ENCODE measurements at places on chromosomes 5 and 9. TPM values are rescaled to one million over a fixed set of nuclear protein-coding genes. Genes with fewer than 3 reads are reported as not detected.

The C1QTNF3 gene
- 1.0 TPM for total RNA-seq

DNA sequence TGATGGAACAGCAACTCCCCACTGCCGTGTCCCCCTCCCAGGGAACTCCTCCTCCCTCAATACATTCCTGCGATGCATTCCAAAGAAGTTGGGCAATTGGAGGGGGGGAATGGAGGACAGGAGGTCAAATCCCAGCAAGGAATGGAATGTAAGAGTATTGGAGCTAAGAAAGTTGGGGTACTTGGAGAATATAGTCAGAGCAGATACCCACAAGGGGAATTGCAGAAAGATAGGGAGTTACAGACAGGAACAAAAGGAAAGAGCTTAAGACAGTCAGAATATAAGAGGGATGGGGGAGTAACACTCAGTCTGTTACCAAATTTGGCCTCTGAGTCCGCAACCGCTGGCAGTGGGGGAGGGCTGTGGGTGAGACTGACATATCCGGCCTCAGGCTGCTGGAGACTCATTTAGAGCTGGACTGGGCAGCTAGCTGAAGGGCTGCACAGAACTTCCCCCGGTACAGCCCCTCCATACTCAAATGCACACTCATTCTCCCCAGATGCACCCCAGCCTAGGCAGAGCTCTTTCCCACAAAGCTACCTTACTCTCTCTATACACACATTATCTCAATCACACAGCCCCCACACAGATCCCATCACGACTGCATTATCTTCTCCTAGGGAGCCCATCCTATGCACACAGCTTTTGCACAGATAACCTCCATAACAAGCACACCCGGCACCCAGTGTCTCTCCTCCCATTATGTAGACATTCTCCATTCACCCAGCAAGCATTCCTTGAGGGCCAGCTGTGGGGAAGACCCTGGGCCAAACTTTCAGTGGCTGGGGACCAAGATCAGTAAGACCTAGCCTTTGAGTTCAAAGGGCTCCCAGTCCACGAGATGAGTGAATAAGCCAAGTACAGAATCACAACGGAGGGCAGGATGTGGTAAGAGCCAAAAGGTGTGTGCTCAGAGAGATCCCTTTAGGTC, 3.7 kb downstream of the TLN1 start:
- peak overlapping the region; percentile 58 for H3K27ac ChIP-seq
- H3K27me3 ChIP-seq, result no peaks in the 10 kb centered on the region
- peak overlapping the region; percentile 46 for H3K4me3 ChIP-seq
- DNase-seq, result no peak

DNA sequence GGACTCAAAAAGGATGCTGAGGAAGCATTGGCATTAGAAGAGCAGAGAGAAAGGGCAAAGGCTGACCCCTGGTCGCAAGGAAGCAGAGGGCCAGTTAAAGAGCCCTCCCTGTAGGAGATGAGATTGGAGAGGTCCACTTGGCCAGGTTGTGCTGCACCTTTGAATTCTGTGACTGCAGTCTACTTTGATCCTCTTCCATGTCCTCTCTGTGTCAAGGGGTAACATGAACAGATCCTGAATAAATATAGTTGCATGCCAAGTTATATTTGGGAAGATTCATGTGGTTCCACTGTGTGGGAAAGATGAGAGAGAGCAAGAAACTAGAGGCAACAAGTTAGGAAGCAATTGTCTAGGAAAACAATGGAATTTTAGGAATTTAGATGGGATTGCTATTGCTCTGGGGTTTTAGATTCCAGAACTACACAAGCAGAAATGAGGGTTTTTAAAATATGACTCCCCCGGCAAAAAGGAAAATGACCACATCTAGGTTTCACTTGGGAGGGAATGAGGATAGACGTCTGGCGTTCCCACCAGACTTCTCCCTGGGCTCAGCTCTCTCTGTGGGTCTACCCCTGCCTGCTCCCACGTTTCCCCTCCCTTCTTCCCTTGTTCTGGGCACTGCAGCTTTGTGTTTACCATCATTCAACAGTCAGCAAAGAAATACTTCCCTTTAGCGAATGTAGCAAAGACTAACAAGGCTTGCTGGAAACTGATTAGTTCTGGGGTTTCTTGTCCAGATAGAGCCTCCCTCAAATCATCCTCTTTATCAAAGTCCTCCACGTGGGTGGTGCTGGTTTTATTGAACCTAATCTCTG, 63.6 kb downstream of the SNX18 start:
- H3K4me1 ChIP-seq, result no peaks in the 10 kb centered on the region
- no peak overlapping the region for H3K27ac ChIP-seq
- DNase-seq, result no peak

The NSD1 gene
- 168 TPM for total RNA-seq

The SPAG8 gene
- 0.37 TPM for total RNA-seq

The PCDHA5 gene
- total RNA-seq, result 0.76 TPM

DNA sequence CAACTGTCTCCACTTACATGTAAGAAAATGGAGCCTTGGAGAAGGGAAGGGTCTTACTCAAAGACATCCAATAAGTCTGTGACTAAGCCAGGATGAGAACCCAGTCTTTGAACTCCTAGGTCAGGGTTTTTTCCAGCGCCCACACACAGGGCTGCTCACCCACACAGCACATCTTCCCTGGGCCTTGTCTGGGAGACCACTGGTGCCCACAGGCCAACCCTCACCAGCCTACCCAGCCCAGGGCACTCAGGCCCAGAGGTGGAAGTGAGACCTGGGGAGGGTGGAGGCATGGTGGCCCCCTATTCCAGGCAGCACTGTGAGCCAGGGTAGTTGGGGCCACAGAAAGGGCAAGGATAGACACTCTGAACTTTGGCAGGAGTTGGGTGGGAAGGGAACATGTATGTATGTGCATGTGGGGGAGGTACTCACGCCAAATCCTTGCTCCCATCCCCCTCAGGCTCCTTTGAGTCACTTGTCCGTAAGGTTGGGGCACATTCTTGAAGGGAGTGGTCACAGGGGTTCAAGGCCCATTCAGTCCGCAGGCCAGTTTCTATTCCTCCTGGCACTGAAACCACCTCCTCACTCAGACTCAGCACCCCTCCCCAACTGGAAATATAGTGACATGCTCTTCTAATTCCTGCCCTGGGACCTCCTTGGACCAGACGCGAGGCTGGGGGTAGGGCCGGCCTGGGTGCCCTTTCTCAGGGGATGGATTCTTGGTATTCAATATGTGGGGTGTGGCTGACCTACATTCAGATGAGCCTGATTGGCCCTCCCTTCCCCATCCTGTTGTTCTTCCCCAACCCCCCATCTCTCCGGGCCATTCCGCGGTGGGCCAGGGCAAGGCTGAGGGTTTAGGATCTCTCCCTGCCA, 2.9 kb upstream of the SLC4A9 start:
- H3K4me3 ChIP-seq, result no peak overlapping the region
- no peaks in the 10 kb centered on the region for H3K36me3 ChIP-seq
- DNase-seq, result no peak
- no peaks in the 10 kb centered on the region for H3K27me3 ChIP-seq
- no peaks in the 10 kb centered on the region for H3K4me1 ChIP-seq

The PCDHB14 gene
- 2.9 TPM for total RNA-seq

DNA sequence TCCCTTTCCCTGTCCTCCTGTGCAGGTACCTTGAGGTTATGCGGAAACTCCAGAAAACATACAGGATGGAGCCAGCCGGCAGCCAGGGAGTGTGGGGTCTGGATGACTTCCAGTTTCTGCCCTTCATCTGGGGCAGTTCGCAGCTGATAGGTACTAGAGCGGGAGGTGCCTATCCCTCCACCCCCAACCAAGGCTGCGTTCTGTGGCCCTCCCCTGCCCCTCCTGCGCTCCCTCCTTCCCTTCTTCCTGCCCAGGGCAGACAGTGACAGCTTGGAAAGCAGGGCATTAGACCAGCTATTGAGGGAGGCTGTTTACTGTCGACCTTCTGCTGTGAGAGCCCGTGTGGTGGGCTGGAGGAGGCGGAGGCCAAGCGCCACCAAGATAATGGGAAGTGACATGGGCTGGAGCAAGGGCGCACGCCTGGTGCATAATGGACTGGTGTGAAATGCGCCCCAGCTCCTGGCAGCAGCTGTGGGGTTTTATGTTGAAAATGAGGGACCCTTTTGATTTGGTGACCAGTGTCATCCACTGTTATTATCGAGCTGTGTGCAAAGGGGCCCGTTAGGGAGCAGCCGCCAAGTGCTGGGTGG, 25.3 kb downstream of the PTPA start:
- H3K27me3 ChIP-seq, result no peaks in the 10 kb centered on the region
- H3K27ac ChIP-seq, result no peak overlapping the region
- no peak overlapping the region for H3K4me3 ChIP-seq

DNA sequence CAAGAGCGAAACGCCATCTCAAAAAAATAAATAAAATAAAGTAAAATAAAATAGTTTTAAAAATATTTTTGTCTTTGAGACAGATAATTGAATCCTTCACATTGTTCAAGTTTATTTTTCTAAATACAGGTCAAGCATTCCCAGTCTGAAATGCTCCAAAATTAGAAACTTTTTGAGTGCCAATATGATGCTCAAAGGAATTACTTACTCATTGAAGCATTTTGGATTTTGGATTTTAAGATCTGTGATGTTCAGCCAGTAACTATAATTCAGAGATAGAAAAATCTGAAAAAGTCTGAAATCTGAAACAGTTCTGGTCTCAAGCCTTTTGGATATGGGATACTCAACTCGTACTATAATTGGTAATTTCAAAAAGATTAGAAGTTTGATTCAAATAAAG, 39.8 kb downstream of the RBM27 start:
- no peak overlapping the region for H3K4me3 ChIP-seq
- no peak for DNase-seq
- no peaks in the 10 kb centered on the region for H3K4me1 ChIP-seq
- H3K27me3 ChIP-seq, result no peaks in the 10 kb centered on the region
- no peak overlapping the region for H3K27ac ChIP-seq
- H3K36me3 ChIP-seq, result no peaks in the 10 kb centered on the region

- H3K36me3 ChIP-seq, result no peaks in the 10 kb centered on the region
- H3K27ac ChIP-seq, result no peak overlapping the region
- no peak for DNase-seq
- no peaks in the 10 kb centered on the region for H3K27me3 ChIP-seq
Observed at GRCh38 chr9:86279839-86280238, 2.5 kb downstream of the ISCA1 start.

DNA sequence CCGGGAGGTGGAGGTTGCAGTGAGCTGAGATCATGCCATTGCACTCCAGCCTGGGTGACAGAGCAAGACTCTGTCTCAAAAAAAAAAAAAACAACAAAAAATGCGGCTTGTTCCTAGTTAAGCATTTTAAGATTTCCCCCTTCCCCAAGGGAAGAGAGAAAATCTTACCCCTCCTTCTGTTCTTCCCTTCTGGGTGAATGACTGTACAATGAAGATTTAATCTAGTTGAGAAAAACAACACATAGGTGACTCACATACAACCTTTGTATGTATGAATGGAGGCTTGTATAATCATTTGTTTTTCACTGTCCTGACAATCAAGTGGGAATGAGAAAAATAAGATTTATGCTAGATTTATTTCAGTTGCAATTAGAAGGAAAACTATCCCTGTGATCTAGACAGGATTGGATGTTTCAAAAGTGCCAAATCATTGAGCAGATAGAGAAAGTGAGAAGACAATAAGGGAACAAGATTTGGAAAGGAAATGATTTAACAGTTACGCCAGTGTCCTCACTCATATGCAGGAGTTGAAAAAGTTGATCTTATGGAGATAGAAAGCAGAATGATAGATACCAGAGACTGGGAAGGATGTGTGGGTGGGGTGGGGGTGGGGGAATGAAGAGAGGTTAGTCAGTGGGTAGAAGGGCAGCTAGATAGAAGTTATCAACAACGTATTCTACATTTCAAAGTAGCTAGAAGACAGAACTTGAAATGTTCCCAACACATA, 16.7 kb downstream of the GDA start:
- H3K4me1 ChIP-seq, result no peaks in the 10 kb centered on the region
- DNase-seq, result no peak
- H3K27me3 ChIP-seq, result no peaks in the 10 kb centered on the region
- no peak overlapping the region for H3K27ac ChIP-seq
- H3K36me3 ChIP-seq, result no peaks in the 10 kb centered on the region

- no peak for DNase-seq
- H3K4me3 ChIP-seq, result no peak overlapping the region
- no peaks in the 10 kb centered on the region for H3K36me3 ChIP-seq
- peaks cover 16% of the 10 kb centered on the region for H3K27me3 ChIP-seq
Observed at GRCh38 chr5:132782101-132782500, 5.1 kb upstream of the SEPTIN8 start.

The ANP32B gene
- 77.0 TPM for total RNA-seq

DNA sequence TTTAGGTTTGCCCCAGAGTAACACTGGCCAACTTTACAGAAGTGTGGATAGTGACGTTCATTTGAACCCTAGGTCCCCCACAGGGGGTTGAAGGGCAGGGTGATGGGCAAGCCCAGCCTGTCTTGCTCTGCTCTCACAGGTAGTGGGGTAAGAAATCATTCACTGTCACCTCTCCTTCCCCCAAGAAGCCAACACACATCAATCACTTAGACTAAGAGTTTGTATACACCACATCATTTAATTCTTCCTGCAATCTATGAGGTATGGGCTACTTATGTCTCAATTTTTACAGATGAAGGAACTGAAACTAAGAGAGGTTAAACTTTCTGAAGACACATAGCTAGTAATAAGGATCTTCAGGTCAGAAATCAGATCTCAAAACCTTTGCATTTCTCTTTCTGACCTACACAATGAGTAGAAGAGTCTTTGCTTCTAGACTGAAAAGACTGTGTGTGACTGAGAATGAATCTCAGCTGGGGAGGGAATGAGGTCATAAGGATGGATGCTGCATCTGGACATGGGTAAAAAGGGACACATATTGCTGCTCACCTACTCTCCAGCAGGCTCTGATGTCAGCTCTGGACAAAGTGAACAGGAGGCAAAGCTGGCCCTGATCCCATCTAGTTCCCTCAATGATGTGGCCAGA, 81.0 kb upstream of the EQTN start:
- no peaks in the 10 kb centered on the region for H3K4me1 ChIP-seq
- DNase-seq, result no peak
- no peak overlapping the region for H3K4me3 ChIP-seq
- no peak overlapping the region for H3K27ac ChIP-seq
- H3K27me3 ChIP-seq, result no peaks in the 10 kb centered on the region

The PHF24 gene
- total RNA-seq, result 0.35 TPM

DNA sequence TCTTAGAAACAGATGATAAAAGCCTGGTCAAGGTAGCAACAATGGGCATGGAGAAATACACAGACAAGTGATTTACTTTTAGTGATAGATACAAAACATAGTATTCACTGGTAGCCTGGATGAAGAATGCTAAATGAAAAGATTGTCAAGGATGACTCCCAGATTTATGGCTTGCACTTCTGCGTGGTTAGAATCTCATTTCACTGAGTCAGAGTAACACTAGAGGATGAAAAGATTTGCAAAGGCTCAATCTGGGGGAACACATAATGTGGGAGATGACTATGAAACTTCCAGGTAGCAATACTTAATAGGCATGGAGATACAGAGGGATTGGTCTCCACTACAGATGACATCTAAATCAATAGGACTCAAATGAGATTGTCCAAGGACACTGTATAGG, 38.4 kb downstream of the AGTPBP1 start:
- no peak overlapping the region for H3K4me3 ChIP-seq
- H3K27ac ChIP-seq, result no peak overlapping the region
- no peak for DNase-seq
- H3K36me3 ChIP-seq, result no peaks in the 10 kb centered on the region
- no peaks in the 10 kb centered on the region for H3K27me3 ChIP-seq

Measured in H1 (cell line).